ENCODE measurements at places on chromosomes 7 and 10.
A peak's percentile ranks its signal among the peaks of the same experiment; 100 is the strongest.

DNA sequence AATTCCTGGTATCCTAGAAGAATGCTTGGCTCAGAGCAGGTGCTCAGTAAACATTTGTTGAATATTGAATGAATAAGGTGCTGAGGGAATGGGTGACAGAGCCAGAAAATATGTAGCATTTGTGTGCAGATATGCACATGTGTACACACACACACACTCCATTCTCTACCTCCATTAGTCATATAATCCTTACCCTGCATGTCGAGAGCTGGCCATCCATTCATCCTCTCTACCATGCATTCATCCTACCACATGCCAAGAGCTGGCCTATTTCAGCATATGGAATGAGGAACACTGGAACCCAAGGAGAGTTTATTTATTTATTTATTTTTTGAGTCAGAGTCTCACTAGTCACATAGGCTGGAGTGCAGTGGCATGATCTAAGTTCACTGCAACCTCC is 284.8 kb downstream of the PLXNA4 start:
- no peak for DNase-seq

DNA sequence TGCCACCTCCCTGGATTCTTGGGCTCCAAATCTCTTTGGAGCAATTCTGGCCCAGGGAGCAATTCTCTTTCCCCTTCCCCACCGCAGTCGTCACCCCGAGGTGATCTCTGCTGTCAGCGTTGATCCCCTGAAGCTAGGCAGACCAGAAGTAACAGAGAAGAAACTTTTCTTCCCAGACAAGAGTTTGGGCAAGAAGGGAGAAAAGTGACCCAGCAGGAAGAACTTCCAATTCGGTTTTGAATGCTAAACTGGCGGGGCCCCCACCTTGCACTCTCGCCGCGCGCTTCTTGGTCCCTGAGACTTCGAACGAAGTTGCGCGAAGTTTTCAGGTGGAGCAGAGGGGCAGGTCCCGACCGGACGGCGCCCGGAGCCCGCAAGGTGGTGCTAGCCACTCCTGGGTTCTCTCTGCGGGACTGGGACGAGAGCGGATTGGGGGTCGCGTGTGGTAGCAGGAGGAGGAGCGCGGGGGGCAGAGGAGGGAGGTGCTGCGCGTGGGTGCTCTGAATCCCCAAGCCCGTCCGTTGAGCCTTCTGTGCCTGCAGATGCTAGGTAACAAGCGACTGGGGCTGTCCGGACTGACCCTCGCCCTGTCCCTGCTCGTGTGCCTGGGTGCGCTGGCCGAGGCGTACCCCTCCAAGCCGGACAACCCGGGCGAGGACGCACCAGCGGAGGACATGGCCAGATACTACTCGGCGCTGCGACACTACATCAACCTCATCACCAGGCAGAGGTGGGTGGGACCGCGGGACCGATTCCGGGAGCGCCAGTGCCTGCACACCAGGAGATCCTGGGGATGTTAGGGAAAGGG is 913 bp downstream of the NPY start:
- DNase-seq: no peak

- peak; percentile 45 for DNase-seq
Measured at GRCh38 chr7:93442478-93443224, 131.9 kb downstream of the CALCR start.

- no peak for DNase-seq
Measured at GRCh38 chr10:69862882-69863530, 61.3 kb downstream of the COL13A1 start.

DNA sequence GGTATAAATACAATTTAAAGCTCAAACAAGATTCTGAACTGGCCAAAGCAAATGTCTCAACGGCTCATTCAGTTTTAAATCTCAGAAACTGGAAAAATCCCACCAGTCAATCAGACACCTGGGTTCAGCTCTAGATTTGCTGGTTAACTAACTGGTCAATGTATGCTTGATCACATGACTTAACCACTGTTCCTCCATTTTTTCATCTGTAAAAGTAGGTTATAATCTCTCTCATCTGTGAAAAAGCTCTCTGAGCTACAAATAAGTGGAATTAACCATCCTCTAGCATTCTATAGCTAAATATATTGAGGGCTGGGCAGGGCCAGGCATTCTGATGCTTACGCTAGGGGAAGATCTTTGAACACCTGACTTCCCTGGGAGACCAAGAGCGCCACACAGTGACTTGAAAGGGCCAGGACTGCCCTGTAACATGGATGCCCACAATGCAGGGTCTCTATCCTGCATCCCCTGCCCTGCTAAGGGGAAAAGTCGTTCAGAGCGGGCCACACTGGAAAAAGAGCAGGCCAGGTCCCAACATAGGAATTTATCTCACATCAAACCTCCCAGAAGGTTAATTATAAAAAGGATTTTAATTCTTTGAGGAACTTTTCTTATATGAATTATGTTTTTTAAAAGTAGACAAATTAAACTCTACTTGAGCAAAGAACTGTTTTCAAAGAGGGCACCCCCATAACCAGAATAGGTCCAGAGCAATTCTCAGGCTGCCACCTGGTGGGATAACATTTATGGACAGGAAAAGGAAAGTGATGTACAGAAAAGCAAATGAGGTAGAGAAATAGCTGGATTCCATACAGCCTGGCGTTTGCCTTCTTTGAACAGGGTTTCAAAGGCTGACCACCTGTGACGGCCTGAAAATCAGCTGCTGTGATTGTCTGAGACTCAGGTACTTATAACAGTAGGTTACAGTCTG is 1.8 kb downstream of the RP9 start:
- peak; percentile 31 for DNase-seq

GRCh38 chr7:2736411-2736914 is 48.5 kb downstream of the AMZ1 start:
- DNase-seq: no peak

- DNase-seq: no peak
Measured at GRCh38 chr7:145692237-145692950, 424.2 kb upstream of the CNTNAP2 start.

Data from AG20443 (cell line).